ENCODE measurements at places on chromosomes 2 and 18.

GRCh38 chr2:9212661-9213411 lies 6.2 kb downstream of the ASAP2 start:
- DNase-seq, result no peak

GRCh38 chr2:189933911-189934399 lies 128.6 kb downstream of the MSTN start:
- DNase-seq, result no peak

- DNase-seq, result peak; percentile 28
Observed at GRCh38 chr18:44733069-44733753, 52.5 kb downstream of the SETBP1 start.

GRCh38 chr2:220365023-220365422 lies 737.6 kb downstream of the SLC4A3 start:
- DNase-seq, result no peak

GRCh38 chr18:51051105-51051712 lies 21.2 kb downstream of the SMAD4 start:
- peak; percentile 23 for DNase-seq

GRCh38 chr18:13313006-13313686 lies 94.6 kb downstream of the LDLRAD4 start:
- DNase-seq, result no peak

DNA sequence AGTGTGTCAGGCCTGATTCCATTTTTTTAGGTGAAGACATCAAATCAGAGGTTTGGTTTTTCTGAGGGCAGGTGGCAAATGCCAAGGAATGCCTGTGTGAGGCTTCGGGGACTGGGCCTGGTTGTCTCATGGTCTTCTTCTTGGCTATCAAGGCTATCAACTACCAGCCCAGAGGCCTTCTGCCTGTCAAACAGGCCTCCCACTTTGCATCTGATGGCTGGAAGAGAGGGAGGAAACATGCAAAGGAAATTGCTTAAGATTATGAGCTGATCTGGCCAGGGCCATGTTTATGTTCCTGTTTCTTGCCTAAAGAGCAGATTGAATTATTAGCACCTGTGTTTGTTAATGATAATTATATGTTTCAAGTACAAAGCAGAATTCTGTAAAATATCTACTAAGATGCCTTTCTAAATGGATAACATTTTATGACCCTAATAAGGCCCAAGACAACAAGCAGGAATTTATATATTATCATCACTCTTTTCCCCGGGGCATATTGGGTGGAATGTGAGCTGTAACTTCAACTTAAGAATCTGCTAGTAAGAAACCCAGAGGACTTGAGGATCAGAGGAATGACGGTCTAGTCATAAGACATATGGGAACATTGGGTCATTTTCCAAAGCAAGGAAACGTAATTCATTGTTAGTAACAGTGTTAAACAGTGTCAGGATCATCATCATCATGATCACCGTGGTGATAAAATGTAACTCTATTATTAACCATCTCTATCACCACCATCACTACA lies 123.2 kb downstream of the LYPD6B start:
- DNase-seq, result peak; percentile 75

DNA sequence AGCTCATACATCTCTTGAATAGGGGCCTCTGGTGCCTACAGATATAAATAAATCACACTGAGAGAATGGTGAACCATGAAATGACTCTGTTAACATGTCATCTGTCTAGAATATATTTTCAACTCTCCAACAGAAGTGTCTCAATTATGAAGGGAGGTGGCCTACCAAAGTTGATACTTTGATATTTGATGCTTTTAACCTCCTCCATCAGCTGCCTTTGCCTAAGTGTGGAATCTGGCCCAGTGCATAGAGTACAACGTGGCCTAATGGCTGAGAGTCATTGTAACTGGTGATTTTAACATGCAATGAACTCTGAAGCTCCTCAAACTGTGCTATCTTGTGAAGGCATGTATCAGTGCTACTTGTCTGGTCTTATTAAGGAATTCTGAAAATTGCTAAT lies 93.4 kb downstream of the MYO3B start:
- DNase-seq, result no peak

All from GF-D8 (cell line).